ENCODE measurements at places on chromosomes 7 and 10.

- no peak for DNase-seq
Measured at GRCh38 chr10:121667948-121668313, 69.7 kb upstream of the FGFR2 start.

DNA sequence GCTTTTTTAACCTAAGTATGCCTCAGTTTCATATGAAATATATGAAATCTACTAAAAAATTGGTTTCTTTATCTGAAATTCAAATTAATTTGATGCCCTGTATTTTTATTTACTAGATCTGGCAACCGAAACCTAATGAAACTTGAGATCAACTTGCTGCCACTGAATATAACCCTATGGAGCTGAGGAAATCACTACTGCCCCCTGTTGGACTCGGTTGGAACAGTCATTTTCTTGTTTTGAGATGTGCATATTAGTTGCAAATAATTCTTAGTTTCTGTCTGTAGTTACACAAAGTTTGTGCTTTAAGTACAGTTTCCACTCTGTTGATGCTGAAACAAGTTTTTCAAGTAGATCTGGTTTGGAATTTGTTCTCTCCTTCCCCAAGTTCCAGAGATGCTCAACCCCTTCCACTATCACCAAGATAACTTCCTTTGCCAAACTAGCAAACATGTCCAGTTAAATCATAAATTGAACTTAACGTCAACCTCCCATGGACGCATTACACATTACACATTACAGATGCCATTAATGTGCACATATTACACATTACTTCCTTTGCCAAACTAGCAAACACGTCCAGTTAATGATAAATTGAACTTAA is 22.2 kb upstream of the EXOC4 start:
- DNase-seq, result peak; percentile 65

- peak; percentile 87 for DNase-seq
Measured at GRCh38 chr7:101169838-101170551, 4.6 kb upstream of the VGF start.

GRCh38 chr7:158525648-158526484 is 61.8 kb downstream of the PTPRN2 start:
- no peak for DNase-seq

- DNase-seq, result no peak
Measured at GRCh38 chr10:99695761-99696160, 36.2 kb downstream of the COX15 start.

GRCh38 chr7:55083206-55083605 is 64.4 kb downstream of the EGFR start:
- no peak for DNase-seq

DNA sequence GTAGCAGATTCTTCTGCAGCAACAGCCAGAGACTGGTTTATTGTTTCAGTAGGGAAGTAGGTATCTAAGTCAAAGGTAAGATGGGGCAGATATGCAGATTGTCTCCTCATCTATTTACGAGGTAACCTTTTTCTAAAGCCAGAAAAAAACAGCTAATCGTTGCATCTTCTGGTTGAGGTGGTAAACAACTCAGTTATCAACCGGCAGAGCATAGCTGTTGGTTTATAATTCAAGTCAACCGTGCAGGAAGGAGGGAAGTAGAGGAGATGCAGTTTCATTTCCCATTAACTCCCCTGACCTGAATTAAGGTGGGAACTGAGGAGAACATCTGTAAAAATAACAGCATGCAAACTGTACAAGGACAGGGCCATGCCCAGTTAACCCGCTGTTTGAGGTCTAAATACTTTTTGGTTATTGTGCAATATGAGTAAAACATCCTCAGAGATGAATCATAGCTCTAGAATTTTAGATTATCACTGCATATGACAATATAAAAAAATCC is 156.5 kb upstream of the ITGB1 start:
- DNase-seq, result no peak

DNA sequence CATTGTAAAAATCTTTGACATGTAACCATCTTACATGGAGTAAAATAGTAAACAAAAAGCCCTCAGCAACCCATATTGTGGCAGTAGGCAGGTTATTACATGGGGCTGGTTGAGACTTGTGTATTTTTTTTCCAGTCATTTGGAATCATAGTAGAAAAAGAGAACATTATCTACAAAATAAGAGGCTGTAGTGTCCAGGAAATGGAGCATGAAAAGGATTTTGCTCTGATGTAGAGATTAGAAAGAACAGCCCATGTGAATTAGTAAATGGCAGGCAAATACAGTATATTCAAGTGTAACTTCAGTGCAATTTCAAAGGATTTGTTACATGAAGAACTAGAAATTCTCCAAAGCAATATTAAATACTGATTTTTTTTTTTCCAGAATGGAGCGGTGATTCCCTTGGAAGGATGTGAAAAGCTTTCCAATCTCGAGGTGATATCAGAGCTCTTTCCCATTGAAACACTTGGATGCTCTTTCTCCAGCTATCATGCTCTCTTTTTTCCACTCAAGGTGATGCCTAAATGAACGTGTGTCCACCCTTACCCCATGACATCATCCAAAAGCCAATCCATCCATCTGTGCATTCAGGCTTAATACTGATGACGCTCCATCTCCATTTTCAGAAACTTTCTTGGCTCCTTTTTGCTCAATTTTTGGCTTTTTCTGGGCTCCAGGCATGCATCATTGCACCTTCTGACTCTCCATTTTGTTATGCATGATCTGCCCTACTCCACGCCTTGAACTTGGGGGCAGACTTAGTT is 1034.7 kb downstream of the TYW1 start:
- no peak for DNase-seq

DNA sequence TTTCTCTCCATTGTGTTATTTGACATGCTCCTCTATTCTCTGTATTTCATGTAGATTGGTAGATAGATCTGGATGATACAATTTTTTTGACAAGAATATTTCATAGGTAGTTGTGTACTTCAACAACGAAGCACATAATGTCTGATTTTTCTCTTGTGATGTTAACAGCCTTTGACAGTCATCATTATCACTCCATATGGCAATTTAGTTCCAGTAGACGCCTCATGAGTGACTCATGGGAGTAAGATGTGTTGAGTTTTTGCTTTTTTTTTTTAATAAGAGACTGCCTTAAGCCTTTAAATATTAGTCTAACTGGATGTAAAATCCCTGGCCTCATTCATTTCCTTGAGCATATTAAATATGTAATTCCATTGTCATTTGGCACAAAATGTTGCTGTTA is 123.5 kb upstream of the ZNF32 start:
- no peak for DNase-seq

DNA sequence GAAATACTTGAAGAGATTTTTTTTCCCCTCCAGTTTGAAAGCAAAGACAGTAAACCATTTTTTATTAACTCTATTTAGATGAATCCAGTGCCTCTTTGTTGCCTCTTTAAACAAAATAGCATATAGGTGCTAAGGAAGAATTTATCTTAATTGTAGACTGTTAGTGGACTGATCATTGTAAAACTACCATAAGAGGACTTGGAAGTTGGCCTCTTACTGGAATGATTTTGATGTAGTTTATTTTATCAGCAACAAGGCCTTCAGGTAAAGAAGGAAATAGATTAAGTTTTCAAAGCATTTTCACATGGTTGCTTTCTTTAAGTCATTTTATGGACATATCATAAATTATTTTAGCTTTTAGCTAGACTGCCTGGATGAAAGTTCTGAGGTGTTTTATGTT is 53.2 kb downstream of the KLHDC10 start:
- no peak for DNase-seq

GRCh38 chr7:42960762-42961161 is 28.6 kb downstream of the MRPL32 start:
- no peak for DNase-seq

- no peak for DNase-seq
Measured at GRCh38 chr10:19767876-19768275, 48.4 kb upstream of the PLXDC2 start.

GRCh38 chr10:99937630-99938029 is 72.1 kb downstream of the DNMBP start:
- no peak for DNase-seq

GRCh38 chr7:102992509-102992937 is 79.7 kb downstream of the LRRC17 start:
- no peak for DNase-seq

DNA sequence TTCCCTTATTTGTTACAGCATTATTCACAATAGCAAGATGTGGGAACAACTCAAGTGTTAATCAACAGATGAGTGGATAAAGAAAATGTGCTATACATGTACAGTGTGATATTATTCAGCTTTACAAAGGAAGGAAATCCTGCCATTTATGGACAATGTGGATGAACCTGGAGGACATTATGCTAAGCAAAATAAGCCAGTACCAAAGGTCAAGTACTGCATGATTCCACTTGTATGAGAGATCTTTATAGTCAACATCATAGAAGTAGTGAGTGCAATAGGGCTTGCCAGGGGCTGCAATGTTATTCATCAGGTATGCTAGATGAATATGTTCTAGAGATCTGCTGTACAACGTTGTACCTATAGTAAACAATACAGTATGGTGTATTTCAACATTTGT is 138.5 kb upstream of the AGR3 start:
- DNase-seq, result no peak

All from activated CD8-positive, alpha-beta T cell treated with anti-CD3 and anti-CD28 coated beads, Interleukin-2, amount 10 ng/mL, durations not matched to agents 7 days and 5 days (primary cell).